ENCODE measurements at places on chromosomes 16 and 17.

DNA sequence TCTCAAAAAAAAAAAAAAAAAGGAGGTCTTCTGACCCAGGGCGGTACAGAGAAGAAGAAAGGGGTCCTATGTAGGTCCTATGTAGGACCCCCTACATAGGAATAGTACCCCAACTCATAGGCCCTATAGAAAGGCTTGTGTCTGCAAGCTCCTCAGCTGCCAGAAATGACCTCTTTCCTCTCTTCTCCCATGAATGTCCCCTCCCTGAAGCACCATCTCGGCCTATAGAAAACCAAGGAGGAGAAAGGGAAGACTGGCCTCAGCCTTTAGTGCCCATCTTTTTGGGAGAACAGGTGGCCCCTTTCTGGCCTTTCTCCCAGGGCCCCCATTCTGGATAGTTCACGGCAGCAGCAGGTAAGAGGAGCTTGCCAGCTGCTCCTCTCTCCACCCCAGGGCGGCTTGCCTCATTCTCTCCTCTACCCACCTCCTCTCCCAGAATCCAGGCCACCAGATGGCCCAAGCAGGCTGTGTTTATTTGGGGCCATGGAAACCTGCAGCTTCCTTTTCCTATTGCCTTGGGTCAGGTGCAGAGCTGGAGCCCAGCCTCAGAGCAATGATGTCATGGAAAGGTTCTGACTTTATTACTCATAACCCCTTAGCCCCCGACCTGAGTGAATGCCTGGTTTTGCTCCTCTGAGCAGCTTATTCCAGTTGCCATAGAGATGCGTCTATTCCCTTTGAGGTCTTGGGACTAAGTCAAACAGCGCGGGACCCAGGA lies 1.6 kb upstream of the MRPL58 start:
- no peak for DNase-seq

- no peak for DNase-seq
Observed at GRCh38 chr17:79629548-79630049, 18.7 kb upstream of the RBFOX3 start.

GRCh38 chr17:79536212-79536840 lies 74.5 kb downstream of the RBFOX3 start:
- no peak for DNase-seq

- DNase-seq: no peak
Observed at GRCh38 chr16:57409870-57410587, 5.5 kb downstream of the CCL17 start.

- no peak for DNase-seq
Observed at GRCh38 chr16:30069611-30070462, 4.3 kb downstream of the ALDOA start.
